Activated CD4-positive, alpha-beta T cell treated with anti-CD3 and anti-CD28 coated beads for 48 hours (primary cell): ENCODE measurements at places on chromosomes 13 and 19.

DNA sequence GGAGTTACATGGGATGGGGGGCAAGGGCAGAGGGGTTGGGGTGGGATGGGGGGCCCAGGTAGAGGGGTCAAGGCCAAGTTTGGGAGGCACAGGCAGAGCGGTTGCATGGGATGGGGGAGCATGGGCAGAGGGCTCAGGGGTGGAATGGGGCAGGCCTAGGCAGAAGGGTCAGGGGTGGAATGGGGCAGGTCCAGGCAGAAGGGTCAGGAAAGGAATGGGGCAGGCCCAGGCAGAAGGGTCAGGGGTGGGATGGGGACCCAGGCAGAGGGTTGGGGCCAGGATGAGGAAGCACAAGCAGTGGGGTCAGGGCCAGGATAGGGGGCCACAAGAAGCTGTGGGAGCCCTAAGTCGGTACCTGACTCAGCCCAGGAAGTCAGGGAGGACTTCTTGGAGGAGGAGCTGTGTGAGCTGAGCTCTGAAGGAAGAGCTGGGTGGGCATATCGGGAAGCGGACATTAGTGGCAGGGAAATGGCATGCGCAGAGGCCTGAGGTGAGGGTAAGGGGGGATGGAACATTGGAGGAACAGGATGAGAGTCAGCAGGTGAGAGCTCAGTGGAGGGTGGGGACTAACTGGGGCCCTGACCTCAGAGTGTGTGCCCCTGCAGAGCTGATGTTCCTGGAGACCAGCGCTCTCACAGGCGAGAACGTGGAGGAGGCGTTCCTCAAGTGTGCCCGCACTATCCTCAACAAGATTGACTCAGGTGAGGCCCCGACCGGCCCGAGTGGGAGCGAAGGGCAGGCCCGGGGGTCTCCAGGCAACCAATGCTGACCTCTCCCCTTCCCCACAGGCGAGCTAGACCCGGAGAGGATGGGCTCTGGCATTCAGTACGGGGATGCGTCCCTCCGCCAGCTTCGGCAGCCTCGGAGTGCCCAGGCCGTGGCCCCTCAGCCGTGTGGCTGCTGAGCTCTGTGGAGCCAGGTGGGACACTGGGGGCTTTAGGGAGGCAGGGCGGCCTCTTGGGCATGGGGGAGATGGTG is 8.3 kb downstream of the RAB4B start:
- DNase-seq, result no peak

DNA sequence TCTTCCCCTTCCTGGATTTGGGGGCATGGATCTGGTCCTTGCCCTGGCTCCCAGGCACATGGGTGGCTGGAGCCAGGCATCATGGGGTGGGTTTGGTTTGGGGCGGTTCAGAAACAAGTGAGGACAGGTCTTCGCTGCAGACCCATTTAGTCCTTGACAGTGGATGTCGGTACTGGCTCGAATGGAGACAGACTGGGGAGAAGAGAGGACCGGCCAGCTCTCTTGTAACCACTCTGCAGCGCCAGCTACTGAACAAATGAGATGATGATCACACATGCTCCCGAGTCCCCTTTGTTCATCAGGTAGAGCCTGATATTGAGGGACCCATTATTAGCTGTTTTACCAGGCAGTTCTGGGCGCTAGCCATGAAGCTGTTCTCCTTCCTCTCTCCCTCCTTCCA is 64.5 kb downstream of the CHST8 start:
- DNase-seq, result no peak

DNA sequence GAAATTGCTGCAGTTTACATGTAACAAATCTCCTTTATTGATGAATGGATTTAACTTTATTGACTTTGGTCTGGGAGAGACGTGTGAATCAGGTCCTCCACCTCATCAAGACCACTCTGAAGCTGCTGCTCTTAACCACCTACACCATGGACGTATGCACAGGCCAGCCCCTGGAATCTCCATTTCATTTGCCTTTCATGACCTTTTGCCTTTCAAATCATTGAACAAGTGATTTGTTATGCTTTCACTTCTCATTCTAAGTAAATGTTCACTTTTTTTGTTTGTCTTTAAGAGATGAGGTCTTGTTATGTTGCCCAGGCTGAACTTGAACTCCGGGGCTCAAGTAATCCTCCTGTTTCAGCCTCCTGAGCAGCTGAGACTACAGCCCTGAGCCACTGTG is 240.0 kb upstream of the SERP2 start:
- no peak for DNase-seq

DNA sequence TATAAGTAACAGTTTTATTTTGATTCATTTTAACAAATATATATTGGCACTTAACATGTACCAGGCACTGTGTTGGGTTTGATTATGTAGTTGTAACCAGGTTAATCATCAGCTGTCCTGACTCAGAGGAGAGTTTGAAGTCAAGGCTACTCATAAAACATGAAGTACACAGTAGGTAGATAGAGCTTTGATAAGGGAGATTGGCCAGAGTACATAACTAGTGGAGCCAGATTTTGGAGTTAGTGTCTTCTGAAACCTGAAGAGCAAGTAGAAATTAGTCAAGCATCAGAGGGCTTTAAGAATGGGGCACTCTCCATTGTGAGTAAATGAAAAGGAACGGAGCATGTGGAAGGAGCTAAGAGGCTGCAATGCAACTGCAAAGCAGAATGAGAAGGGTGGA is 333.9 kb downstream of the RFC3 start:
- no peak for DNase-seq

DNA sequence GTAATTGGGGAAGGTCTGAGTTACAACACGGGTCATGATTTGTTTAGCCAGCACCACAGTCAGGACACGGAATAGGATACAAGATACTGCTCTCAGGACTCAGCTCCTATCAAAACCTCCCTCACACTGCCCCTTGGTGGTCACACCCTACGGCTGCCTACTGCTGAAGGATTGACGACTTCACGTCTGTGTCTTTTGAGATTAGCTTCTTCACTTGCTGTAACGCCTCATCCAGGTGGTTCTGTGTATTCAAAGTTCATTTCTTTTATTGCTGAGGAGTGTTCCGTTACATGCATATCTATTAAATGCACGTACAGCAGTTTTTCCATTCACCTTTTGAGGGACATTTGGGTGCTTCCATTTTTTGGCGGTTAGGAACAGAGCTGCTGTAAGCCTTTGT is 46.3 kb downstream of the URI1 start:
- DNase-seq, result no peak

GRCh38 chr19:5916181-5916708 is 2.2 kb downstream of the CAPS start:
- no peak for DNase-seq

DNA sequence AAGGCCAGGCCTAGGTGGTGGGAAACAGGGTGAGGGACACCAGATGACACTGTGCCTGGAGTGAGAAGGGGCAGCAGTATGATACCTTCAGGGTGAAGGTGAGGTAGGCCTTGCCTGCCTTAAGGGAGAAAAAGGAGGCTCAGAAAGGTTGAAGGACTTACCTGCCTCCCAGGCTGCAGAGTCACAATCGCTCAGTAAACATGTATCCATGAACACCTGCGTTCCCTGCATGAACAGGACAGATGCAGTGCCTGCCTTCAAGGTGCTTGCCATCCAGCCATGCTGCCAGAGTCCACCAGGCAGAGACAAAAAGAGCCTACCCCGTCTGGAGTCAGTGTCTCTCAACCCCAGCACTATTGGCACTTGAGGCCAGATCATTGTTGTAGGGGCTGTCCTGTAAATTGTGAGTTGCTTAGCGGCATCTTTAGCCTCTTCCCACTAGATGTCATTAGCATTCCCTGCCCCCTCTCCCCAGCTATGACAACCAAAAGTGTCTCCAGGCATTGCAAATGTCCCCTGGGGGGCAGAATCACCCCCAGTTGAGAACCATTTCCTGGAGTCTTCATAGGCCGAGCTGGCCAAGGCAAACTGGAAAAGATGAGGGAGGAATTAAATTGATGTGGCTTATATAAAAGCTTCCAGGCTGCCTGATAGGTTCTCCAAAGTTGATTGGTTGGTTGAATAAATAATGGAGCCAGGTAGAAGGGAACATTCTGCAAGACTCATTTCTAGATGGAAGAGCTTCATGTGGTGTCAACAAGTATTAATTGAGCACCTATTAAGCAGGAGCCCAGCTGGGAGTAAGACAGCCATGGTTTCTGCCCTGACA is 1.7 kb downstream of the MAP3K10 start:
- no peak for DNase-seq
